ENCODE measurements at places on chromosomes 5 and 9. TPM values are rescaled to one million over a fixed set of nuclear protein-coding genes. Genes with fewer than 3 reads are reported as not detected.

Gene GLRA1
- not detected for total RNA-seq

Gene ACTBL2
- total RNA-seq: not detected

Gene NPR3
- not detected for total RNA-seq

Gene CER1
- not detected for total RNA-seq

Gene SLC1A1
- total RNA-seq: 0.05 TPM

Gene OTULINL
- 4.0 TPM for total RNA-seq

Gene PHF24
- 0.55 TPM for total RNA-seq

Gene TMEM252
- total RNA-seq: not detected

Gene HAPLN1
- total RNA-seq: not detected

Gene NUTM2F
- total RNA-seq: not detected

Gene PTGS1
- total RNA-seq: 0.18 TPM

- DNase-seq: no peak
These were observed 167.5 kb downstream of the PRR16 start for GRCh38 chr5:120631611-120632010.

DNA sequence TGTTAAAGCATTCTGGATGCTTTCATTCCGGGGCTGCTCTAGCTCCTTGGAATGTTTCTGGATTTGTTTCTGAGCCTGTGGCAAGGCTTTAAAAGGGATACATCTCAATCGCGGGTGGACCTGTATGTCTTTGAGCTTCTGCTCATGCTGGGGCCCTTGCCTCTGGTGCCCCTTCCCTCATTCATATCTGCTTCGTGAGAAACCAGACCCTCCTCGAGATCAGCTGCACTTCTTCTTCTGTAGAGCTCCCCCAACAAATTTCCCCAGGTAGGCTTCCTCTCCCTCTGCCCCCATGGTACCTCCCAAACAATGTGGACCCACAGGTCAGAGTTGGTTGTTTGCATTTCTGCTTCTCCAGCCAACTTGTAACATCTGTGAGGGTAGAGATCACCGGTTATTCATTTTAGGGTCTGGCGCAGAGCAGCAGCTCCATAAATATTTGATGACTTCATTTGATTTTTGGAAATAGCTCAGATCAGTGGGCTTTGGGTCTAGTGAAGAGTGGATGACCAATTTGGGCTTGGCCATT, 6.6 kb downstream of the ZNF618 start:
- no peak for DNase-seq

GRCh38 chr5:40390281-40391149, 289.2 kb upstream of the PTGER4 start:
- DNase-seq: no peak

DNA sequence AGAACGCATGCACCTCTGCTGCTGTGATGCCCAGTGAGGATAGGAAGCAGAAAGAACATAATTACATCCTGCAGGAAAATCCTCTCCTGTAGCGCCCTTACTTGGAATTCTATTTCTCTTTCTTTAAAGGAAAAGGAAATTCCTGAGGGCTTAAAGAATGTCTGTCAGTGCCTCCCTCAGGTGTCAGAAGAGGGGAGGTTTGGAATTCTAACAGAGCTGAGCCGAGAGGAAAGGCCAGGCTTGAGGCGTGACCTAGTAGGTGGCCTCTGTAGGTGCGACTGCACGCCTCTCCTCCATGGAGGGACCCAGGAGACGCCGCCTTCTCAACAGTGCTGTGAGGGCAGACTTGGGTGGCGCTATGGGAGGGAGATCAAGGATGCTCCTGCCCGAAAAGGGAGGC, 55.9 kb upstream of the ERCC6L2 start:
- no peak for DNase-seq

- DNase-seq: no peak
These were observed 186.8 kb downstream of the ZNF462 start for GRCh38 chr9:107049803-107050184.

DNA sequence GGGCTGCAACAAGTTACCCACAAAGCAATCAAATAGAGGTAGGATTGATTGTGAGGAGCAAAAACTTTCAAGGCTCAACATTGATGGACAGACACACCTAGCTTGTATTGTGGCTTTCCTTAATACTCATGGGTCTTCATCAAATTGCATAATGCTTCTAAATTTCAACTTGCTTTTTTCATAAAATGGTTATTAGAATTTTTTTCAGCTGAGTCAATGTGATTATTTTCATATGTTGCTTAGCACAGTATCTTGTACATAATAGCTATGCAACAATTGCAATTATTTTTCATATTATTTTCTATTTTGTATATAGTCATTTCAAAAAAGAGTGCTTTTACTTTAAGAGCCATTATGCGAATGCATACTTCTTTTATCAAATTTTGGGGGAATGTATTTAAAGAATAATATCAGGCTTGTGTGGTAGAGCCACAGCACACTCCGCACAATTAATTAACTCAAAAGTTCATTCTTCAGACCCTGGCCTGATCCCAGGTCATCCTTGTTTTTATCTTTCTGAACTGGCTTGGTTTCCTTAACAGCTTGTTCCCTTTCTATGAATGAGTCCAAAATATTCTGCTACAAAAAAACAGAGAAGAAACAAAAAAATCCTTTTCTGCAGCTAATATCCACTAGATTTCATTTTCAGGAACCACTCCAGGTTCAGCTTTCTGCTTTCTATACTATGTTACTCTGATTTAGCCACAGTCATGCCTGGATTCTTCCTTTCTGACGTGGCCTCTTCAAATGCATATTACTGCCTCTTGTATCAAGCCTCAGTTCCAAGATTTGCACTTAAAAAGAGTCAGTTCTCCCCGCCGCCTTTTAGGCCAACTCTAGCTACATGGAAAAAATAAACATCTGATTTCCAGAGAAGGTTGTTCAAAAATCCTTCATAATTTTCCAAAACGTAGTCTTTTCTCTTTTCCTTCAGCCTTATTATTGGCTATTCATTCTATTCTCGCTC, 45.3 kb upstream of the CDH9 start:
- no peak for DNase-seq

DNA sequence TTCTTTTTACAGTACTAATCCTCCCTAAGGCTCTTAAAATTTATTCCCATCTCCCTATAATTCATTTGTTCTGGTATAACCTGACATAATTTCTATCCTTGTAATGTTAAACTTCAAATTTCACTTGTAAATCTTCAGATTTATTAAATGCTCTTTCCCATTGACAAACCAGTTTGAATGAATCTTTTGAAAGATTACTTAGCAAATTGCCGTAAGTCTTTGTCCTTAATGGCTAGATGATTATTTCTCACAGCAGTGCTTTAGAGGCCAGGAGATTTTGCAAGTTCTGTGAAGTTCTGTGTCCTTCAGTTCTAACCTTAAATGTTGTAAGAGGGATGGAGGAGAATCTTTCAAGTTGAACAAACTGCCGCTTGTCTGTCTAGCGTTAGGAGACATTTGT, 4.2 kb downstream of the SLC44A1 start:
- DNase-seq: no peak

- no peak for DNase-seq
These were observed 251.5 kb downstream of the KCTD16 start for GRCh38 chr5:144422018-144422727.

DNA sequence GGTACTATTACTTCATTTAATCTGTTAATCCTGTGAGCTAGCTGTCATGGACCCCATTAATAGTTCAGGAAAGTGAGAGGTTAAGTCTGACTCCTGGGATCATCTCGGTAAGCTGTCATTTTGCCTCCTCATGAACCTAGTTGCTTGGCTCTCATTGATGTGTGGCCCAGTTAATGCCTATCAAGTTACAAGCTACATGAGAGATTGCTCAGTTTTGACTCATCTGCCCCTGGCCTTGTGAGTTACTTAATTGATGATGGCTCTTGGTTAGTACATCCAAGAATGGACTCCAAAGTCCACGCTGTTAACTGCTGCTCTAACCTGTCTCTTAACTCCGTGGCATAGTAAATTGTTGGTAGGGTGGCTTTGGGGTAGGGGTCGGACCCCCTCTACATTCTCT, 23.9 kb downstream of the LARP1 start:
- DNase-seq: no peak

- peak; percentile 2 for DNase-seq
These were observed 12.7 kb downstream of the LPCAT1 start for GRCh38 chr5:1511048-1511447.

GRCh38 chr9:114096866-114097612, 2.1 kb downstream of the KIF12 start:
- no peak for DNase-seq

DNA sequence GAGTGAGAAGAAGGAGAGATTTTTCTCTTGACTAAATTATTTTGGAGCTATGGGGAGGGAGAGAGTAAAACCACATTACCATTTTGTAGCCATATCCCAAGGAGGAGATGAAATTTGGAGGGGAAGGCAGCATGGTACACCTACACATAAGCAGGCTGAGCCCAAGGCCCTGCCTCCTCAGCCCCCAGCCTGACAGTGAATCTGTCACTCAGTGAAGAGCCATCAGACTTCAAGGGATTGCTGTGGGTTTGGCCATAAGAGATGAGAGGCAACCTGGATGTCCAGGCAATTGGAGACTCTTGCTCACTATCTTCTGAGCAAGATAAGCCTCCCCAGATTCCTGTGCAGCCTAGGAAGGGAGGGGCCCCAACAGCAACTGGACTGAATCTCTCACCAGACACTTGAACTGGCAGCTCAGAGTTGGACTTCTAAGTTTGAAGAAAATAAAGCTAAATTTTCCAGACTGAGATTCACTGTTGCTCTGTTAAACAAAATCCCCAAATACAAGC, 216.6 kb downstream of the SEMA6A start:
- no peak for DNase-seq

DNA sequence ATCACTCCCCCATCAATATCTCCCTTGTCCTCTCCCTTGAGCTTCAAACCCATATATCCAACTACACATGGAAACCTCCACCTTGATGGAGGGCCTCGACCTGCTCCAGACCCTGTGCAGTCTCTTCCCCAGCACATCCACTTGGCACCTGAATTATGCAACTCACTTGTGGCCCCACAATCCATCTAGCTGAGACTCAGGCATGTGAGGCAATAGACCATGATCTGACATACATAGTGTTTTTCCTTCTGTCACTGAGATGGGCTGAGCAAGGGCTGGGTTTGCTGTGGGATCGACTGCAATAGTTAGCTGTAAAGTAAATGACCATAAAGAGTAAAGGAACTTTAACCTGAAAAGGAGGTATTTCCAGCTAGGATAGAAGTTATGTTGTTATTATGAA, 172.9 kb upstream of the RAD23B start:
- DNase-seq: no peak

DNA sequence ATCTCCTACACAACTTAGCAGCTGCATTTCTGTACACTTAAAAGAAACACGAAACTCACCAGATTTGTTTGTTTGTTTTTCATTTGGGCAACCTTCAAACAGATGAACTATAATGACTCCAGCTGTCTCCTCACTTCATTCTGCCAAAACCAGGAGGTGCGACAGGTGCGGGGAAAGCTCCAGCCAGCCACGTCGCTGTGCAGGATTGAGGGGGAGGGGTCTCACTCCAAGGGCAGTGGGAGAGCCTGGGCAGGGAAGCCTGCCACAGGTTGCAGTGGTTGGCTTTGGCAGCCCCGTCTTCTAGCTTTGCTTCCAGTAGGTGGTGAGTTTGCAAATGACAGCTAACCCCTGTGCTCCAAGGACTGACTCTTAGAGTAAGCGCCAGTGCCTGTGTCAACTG, 215.8 kb downstream of the CEMIP2 start:
- DNase-seq: no peak

DNA sequence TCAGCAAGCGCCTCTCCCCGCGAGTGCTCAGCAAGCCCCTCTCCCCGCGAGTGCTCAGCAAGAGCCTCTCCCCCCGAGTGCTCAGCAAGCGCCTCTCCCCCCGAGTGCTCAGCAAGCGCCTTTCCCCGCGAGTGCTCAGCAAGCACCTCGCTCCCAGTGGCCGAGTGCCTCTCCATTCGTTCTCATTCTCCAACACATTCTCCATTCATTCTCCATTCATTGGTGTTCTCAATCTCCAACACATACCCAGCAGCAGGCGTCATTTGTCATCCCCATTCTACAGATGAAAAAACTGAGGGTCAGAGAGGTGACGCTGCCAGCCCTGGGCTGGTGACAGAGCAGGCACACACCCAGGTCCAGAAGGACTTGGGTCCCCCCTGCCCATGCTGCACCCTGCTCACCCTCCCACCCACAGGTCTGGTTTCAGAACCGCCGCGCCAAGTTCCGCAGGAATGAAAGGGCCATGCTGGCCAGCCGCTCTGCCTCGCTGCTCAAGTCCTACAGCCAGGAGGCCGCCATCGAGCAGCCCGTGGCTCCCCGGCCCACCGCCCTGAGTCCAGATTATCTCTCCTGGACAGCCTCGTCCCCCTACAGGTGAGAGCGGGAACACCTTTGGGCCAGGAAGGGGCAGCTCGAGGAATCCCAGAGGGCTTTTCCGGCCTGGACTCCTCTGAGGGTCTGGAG, 32.5 kb downstream of the PTGES start:
- DNase-seq: no peak

- no peak for DNase-seq
These were observed 99.3 kb downstream of the FOCAD start for GRCh38 chr9:20783057-20784038.

DNA sequence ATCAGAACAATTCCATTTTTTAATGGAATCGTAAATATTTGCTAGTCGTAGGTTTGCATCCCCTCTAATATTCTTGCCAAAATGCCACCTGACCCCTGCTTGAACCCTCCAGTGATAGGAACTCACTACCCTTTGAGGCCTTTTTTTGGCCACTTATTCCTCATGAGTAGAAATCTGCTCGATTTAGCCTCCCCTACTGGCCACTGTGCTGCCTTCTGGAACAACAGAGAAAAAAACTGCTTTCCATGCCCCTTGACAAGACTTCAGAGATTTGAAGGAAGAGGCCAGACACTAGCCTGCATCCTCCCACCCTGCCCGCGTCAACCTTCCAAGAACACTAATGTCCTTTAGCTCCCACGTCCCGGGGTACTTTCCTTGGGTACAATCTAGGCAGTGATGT, 4.1 kb downstream of the CCDC69 start:
- no peak for DNase-seq

- DNase-seq: no peak
These were observed 679 bp downstream of the B4GALT1 start for GRCh38 chr9:33166231-33167083.

DNA sequence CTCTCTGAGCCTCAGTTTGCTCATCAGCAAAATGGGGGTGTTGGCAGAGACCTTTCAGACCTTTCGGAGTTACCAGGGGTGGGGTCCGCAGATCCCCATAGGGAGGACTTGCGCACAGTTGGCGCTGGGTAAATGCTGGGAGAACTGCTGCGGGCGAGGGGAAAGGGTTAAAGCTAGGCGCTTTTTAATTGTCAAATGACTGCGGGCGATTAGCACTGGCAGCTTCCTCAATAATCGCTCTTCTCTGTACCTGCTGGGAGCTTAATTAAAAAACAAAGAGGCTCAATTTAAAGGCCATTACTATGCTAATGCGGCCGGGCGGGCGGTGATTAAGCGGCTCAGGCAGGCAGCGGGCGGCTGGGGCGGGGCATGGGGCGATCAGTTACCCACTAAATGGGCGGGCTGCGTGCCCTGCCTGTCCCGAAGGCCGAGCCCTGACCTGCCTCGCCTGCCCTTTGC, 63.0 kb downstream of the LMX1B start:
- DNase-seq: no peak

- DNase-seq: no peak
These were observed 53.2 kb upstream of the UBTD2 start for GRCh38 chr5:172336676-172337285.

All from activated T-cell treated with anti-CD3 and anti-CD28 coated beads, Interleukin-2, amount 50 U/mL, for 4 hours (primary cell).